ENCODE measurements at places on chromosomes 6 and 20.

- H3K27ac ChIP-seq, result no peak overlapping the region
- no peak overlapping the region for H3K4me3 ChIP-seq
- H3K4me1 ChIP-seq, result no peaks in the 10 kb centered on the region
These were observed 70.5 kb upstream of the ADTRP start for GRCh38 chr6:11848852-11849731.

DNA sequence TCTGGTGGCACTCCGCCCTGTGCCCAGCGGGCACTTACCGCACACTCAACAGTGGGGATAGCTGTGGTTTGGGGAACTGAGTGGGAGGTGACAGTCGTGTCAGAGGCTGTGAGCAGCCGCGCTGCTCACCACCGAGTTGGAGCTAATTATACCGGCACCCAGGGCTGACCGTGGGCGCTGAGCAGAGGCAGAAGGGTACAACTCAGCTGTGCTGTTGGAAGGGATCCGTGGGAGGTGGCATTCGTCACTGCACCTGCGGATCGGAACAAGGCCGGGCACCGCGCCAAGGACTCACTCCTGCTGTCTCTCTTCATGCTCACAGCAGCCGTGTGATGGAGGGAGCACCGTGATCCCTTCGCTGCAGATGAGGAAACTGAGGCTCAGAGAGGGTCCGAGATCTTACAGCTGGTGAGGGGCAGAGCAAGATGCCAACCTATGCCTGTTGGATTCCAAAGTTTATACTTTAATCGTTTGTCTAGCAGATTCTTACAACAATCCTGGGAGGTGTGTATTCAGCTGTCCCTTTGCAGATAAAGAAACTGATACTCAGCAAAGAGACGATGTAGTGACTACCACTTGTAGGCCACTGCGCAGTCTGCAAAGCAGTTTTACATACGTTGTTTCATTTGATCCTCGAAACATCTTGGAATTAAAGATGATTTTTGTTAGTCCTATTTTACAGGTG lies 713 bp upstream of the ELMO2 start:
- DNase-seq, result peak; percentile 84
- H3K4me3 ChIP-seq, result peak overlapping the region; percentile 87
- peaks cover 8% of the 10 kb centered on the region for H3K36me3 ChIP-seq
- peak overlapping the region; percentile 88 for H3K27ac ChIP-seq
- peaks cover 29% of the 10 kb centered on the region for H3K4me1 ChIP-seq
- H3K27me3 ChIP-seq, result peaks cover 5% of the 10 kb centered on the region

DNA sequence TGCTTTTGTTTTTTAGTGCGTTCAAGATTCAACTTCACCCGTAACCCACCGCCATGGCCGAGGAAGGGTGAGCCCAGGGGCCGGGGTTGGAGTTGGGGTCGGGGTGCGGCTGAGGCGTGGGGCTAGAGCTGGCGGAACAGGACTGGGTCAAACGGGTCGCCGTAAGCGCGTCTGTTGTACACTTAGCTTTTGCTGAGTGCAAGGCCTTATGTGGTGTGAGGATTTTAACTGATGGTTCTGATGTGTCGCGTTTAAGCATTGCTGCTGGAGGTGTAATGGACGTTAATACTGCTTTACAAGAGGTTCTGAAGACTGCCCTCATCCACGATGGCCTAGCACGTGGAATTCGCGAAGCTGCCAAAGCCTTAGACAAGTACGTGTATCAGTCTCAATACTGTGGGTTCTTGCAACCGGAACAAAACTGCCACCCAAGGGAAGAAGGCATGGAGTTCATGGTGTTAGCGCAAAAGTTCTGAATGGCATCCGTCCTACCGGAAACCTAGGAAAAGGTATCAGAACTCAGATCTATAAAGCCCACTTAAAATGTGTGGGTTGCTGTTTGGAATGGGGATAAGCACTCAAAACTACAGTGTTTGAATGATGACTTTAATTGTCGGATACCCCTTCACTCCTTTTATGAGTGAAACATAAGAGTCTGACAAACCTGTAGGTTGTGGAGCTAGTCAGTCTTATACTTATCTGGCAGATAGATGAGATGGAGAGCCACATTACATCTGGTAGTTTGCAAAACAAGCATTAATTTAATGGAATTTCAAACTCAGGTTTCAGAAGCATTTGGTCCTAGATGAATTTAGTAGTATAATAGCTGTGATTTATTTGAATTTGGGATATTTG lies 574 bp downstream of the RPS12 start:
- H3K27me3 ChIP-seq, result no peaks in the 10 kb centered on the region
- H3K4me1 ChIP-seq, result peaks cover 29% of the 10 kb centered on the region
- H3K27ac ChIP-seq, result peak overlapping the region; percentile 96
- peaks cover 43% of the 10 kb centered on the region for H3K36me3 ChIP-seq

GRCh38 chr20:41139227-41140093 lies 2.1 kb downstream of the PLCG1 start:
- no peaks in the 10 kb centered on the region for H3K36me3 ChIP-seq
- H3K4me3 ChIP-seq, result peak overlapping the region; percentile 97

DNA sequence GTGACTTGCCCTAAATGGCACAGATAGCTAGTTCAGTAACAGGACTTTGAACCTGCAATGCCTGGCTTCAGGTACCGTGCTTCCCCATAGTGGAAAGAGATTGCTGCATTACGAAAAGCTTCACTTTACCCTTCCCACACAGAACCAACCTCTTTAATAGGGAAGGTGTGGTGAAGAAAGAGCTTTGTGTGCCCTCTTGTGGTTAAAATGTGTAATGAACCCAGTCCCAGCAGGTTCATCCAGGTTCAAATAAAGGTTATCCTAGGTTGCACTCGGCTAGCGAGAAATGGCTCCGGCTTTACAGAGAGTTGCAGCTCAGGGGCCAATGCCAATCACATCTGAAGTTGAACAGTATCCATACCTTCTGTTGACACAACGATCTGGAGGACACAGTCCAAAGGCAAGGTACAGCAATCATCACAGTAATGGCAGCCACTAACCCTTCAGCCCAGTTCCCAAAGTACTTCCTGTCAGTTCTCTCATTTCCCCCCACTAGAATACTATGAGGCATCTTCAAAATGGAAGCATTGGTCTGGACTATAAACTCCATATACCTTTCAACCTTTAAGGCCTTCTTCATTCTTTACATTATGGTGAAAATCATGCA lies 3.0 kb downstream of the DEFB115 start:
- H3K4me3 ChIP-seq, result no peak overlapping the region
- no peaks in the 10 kb centered on the region for H3K27me3 ChIP-seq
- H3K27ac ChIP-seq, result no peak overlapping the region
- DNase-seq, result no peak

- H3K27me3 ChIP-seq, result no peaks in the 10 kb centered on the region
- H3K4me3 ChIP-seq, result peak within 1 kb of the TSS; percentile 94
- H3K4me1 ChIP-seq, result peaks cover 55% of the 10 kb centered on the region
- DNase-seq, result peak; percentile 76
These were observed at the start of gene RIPOR2 for GRCh38 chr6:24935366-24936152. Gene RIPOR2 (minus strand): TSS chr6:24935960. CDS start chr6:24935898, 62 bp downstream.

- DNase-seq, result no peak
- H3K4me3 ChIP-seq, result no peak overlapping the region
- H3K36me3 ChIP-seq, result no peaks in the 10 kb centered on the region
- peaks cover 5% of the 10 kb centered on the region for H3K27me3 ChIP-seq
These were observed 13.5 kb upstream of the CD2AP start for GRCh38 chr6:47464052-47464451.

DNA sequence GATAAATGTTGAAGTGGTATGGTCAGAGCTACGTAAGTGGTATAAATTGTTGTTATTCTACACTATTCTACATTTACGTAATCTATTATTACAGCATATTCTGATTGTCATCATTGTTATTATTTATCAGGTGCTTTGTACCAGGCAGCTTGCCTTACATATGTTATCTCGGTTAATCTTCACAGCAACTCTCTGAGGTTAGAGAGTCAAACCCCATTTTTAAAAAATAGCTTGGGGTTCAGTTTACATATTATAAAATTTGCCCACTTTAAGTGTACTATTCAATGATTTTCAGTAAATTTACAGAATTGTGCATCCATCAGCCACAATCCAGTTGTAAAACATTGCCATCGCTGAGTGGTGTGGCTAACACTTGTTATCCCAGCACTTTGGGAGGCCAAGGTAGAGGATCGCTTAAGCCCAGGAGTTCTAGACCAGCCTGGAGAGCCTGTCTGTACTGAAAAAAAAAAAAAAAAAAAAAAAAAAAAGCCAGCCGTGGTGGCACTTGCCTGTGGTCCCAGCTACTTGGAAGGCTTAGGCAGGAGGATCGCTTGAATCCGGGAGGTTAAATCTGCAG lies 35.5 kb downstream of the PPP1R16B start:
- peak overlapping the region; percentile 98 for H3K27ac ChIP-seq
- H3K4me3 ChIP-seq, result no peak overlapping the region
- no peaks in the 10 kb centered on the region for H3K27me3 ChIP-seq
- peaks cover 9% of the 10 kb centered on the region for H3K36me3 ChIP-seq

DNA sequence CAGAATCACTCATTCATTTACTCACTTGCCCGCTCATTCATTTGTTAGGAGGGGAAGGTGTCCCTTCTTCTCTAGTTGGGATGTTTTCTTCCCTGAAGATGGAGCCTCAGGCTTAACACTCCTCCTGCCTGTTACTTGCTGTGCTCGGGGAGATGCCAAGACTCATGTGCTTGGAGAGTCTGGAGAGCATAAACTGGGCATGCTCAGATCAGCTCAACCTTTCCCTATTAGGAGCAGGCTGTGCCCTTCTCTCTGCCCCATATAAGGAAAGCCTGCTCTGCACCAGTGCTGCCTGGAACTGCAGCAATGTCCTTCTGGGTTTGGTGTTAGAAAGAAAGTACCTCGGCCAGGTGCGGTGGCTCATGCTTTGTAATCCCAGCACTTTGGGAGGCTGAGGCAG lies 18.0 kb upstream of the UBE2V1 start:
- no peak overlapping the region for H3K27ac ChIP-seq
- no peaks in the 10 kb centered on the region for H3K27me3 ChIP-seq
- DNase-seq, result no peak
- no peak overlapping the region for H3K4me3 ChIP-seq
- peaks cover 29% of the 10 kb centered on the region for H3K36me3 ChIP-seq

DNA sequence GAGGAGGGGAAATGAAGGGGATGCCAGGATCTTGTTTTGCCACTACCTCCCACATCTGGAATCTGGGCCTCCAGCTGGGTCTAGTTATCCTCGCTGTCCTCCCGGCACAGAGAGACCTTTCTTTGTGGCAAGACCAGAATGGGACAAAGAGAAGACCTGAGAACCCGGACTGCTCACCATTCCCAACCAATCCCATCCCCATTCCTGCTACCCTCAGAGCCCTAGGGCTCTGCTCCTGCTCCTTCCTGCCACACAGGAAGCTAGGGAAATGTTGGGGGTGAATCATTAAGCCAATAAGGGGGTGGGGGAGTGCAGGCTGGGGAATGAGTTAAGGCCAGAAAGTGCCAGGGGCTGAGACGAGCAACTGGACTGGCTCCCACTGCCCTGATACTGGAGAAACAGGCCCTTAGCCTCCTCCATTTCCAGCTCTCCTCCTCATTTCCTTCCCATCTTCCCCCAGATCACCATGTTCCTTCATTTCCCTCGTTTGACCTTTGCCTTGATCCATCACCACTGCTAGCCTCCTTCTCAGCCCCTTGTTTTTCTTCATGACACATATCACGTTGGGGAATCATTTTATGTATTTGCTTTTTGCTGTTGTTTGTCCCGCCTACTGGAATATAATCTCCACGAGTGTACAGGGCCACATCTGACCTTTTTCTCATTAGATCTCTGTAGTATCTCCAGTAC lies 4.6 kb upstream of the IER3 start:
- H3K4me3 ChIP-seq, result no peak overlapping the region
- no peak for DNase-seq
- H3K36me3 ChIP-seq, result no peaks in the 10 kb centered on the region
- no peak overlapping the region for H3K27ac ChIP-seq

GRCh38 chr6:143694560-143694959 lies 16.8 kb downstream of the PHACTR2 start:
- no peak for DNase-seq
- H3K27me3 ChIP-seq, result no peaks in the 10 kb centered on the region
- no peak overlapping the region for H3K4me3 ChIP-seq

DNA sequence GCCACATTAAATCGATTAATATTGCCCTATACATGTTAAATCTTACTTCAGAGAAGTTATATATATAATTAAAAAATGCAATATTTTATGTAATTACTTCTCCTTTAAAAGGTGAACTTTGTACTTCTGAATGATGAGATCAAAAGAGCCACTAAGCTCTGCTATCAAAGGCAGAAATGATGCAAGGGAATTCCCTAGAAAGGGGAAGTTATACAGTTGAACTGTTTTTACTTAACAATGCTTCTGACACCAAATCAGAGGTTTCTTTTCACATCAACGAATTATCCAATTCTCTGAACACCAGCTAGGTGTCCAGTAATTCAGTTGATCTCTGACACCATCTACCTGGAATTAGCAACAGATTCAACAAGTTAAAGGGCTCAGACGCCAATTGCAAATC lies 319.9 kb upstream of the TSHZ2 start:
- H3K27me3 ChIP-seq, result no peaks in the 10 kb centered on the region
- H3K4me1 ChIP-seq, result no peaks in the 10 kb centered on the region
- no peak overlapping the region for H3K27ac ChIP-seq

DNA sequence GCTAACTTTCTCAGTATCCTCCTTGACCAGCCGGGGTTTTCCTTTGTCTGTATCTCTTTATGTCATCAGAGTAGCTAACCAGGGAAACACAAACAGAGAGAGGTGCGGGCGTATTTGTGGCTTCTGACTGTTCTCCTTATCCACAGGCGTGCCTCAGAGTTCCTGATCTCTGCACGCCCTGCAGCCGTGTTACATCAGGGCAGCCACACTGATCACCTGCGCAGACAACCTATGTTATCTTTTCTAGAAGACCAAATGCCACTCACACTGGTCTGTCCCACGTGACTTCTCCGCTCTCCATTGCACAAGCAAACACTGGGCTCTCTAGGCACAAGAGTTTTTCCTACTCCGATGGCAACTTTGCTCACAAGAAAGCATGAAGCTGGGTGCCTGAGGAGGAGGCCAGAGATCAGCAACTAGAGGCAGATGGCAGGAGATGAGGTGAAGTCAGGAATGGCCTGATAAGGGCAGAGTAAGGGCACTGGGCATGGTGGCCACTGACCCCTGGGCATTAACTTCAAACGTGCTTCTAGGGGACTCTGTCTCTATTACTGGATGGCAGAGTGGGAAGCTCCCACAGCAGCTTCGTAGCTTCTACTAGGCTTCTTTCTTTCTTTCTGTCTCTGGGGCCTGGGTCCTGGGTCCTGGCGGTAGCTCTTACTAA lies 4.5 kb downstream of the PDE10A start:
- H3K4me1 ChIP-seq, result no peaks in the 10 kb centered on the region
- H3K27ac ChIP-seq, result no peak overlapping the region
- H3K36me3 ChIP-seq, result no peaks in the 10 kb centered on the region

DNA sequence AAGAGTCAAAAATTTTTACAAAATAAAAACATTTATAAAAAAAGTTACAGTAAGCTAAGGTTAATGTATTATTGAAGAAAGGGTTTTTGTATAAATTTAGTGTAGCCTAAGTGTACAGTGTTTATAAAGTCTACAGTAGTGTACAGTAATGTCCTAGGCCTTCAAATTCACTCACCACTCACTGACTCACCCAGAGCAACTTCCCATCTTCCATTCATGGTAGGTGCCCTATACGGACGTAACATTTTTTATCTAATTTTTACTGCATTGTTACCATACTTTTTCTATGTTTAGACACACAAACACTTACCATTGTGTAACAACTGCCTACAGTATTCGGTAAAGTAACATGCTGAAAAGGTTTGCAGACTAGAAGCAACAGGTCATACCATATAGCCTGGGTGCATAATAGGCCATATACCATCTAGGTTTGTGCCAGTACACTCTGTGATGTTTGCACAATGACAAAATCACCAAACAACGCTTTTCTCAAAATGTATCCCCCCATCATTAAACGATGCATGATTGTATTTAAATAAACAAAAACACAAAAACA lies 6.0 kb downstream of the MTFR2 start:
- peaks cover 1% of the 10 kb centered on the region for H3K4me1 ChIP-seq
- no peaks in the 10 kb centered on the region for H3K27me3 ChIP-seq
- no peak for DNase-seq

GRCh38 chr20:50987493-50988210 lies 29.0 kb downstream of the MOCS3 start:
- peaks cover 4% of the 10 kb centered on the region for H3K27me3 ChIP-seq
- no peak overlapping the region for H3K4me3 ChIP-seq
- DNase-seq, result peak; percentile 37
- H3K27ac ChIP-seq, result no peak overlapping the region
- no peaks in the 10 kb centered on the region for H3K36me3 ChIP-seq
